GM13976 (cell line): ENCODE measurements at places on chromosomes 1 and 21.
A peak's percentile ranks its signal among the peaks of the same experiment; 100 is the strongest.

DNA sequence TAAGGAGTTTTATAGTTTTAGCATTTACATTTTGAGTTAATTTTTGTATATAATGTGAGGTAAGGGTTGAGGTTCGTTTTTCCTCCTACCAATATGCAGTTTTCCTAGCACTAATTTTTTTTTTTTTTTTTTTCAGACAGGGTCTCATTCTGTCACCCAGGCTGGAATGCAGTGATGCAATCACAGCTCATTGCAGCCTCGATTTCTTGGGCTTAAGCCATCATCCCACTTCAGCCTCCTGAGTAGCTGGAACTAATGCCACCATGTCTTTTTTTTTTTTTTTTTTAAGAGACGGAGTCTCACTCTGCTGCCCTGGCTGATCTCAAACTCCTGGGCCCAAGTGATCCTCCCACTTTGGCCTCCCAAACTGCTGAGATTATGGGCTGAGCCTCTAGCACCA, 2.5 kb upstream of the UBASH3A start:
- DNase-seq = no peak

- DNase-seq = no peak
Measured at GRCh38 chr1:207444514-207445217, 9.5 kb upstream of the CR2 start.

GRCh38 chr1:226479474-226479873, 69.1 kb upstream of the STUM start:
- DNase-seq = no peak

DNA sequence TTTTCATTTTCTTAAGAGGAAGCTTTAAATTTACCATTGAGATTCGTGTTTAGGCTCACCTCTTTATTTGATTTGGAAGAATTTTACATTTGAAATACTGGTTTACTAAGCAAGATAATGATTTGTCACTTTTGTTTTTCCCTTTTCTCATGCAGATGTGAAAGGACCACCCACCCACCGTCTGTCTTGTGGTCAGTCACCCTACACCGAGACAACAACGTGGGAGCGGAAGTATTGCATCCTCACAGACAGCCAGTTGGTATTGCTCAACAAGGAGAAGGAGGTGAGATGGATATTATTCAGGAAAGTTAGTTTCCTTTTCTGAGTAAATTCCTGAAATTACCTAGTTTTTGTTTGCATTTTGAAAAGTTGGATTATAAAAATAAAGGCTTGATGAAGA, 189.5 kb downstream of the RASAL2 start:
- no peak for DNase-seq

DNA sequence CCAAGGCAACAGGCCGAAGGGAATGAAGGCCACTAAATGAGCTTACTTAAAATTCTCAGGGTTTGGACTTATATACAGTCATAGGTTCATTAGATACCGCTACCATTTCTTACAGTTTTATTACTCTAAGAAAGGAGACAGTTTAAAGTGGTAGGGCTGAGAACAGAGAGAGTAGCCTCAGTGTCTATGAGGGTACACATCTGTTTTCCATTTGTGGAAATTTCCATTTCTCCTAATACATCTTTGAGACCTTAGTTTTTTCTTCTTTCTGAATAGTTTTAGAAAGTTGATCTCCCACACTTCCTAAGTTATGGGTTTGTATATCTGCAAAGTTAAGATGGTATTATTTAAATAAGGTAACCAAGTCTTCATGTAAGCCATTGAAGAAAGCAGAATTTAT, 1279.1 kb downstream of the NCAM2 start:
- DNase-seq = no peak

DNA sequence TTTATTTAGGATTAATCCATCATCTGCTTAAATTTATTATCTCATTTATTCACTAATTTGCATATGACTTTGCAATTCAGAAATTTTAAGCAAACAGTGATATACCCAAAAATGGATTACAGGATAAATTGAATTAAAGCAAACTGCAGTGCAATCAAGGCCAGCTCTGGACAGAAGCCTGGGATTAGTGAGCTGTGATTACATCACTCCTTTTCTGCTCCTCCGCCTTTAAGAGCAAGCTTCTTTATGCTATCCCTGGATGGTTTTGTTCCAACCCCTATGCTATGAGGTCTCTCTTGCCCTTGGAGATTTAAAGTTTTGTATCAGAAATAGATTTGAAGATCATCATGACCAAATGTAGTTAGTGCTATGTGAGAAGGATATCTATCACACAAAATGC, 32.6 kb downstream of the GPR52 start:
- DNase-seq = no peak

- DNase-seq = peak; percentile 89
Measured at GRCh38 chr1:234772345-234773147, 162.6 kb upstream of the IRF2BP2 start.

GRCh38 chr1:8384088-8384487, 66.2 kb downstream of the SLC45A1 start:
- DNase-seq = no peak

GRCh38 chr1:162141281-162142054, 72.0 kb downstream of the NOS1AP start:
- no peak for DNase-seq

GRCh38 chr1:223695941-223696340, 16.4 kb upstream of the CAPN2 start:
- no peak for DNase-seq

- no peak for DNase-seq
Measured at GRCh38 chr21:38898422-38899096, 92.8 kb downstream of the ETS2 start.

- DNase-seq = no peak
Measured at GRCh38 chr21:35340273-35340672, 291.2 kb upstream of the RUNX1 start.

- no peak for DNase-seq
Measured at GRCh38 chr1:113140176-113140575, 67.2 kb downstream of the LRIG2 start.
